ENCODE measurements at places on chromosomes 1 and 21.
A peak's percentile ranks its signal among the peaks of the same experiment; 100 is the strongest.

DNA sequence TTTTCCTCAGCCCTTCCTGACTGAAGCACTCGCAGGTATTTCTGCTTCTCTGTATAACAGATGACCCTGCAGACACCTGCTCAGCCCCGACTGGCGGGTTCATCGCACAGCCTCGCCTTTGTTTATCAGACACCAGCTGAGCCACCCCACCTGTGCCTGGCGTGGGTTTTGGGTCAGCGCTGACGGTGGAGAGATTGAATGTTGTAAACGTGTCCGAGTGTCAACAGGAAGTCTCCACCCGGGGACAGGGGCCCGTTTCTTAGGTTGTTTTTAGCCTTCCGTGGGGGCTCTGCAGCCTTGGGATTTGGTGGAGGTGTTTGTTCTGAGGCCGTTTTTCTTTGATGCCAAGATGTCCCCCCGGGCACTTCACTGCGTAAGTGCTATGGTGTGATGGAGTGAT, 60.1 kb downstream of the COL18A1 start:
- peak; percentile 14 for DNase-seq

DNA sequence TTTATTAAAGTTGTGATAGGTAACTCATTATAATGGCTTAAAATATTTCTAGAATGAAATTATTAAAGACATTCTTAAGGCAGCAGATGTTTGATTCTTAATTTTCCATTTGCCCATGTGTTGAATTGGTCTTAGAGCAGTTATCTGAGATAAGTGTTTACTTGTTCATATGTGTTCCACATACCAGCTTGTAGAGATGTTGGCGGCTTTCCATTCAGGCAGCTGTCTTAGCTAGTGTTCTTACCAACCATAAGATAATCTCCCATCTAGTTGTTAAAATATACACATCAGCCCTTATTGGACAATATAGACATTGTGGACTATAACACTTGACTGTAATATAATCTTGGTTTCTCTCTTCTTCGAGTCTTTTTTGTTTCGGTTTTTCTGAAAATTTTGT, 1372.9 kb upstream of the ADGRL2 start:
- DNase-seq, result no peak

GRCh38 chr1:46183079-46183847, 7.0 kb upstream of the P3R3URF start:
- DNase-seq, result peak; percentile 76

GRCh38 chr1:169707912-169708604, 3.4 kb downstream of the SELL start:
- no peak for DNase-seq

DNA sequence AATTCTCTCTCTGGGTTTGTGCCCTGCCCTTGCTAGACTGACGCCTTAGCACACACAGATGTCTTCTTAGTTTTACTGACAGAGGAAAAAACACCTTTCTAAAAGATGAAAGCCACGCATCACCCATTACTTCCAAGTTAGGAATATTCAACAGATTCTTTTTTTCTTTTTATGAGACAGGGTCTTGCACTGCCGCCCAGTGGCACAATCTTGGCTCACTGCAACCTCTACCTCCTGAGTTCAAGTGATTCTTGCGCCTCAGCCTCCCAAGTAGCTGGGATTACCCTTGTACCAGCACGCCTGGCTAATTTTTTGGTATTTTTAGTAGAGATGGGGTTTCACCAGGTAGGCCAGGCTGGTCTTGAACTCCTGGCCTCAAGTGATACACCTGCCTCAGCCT, 169.2 kb downstream of the APP start:
- DNase-seq, result no peak

DNA sequence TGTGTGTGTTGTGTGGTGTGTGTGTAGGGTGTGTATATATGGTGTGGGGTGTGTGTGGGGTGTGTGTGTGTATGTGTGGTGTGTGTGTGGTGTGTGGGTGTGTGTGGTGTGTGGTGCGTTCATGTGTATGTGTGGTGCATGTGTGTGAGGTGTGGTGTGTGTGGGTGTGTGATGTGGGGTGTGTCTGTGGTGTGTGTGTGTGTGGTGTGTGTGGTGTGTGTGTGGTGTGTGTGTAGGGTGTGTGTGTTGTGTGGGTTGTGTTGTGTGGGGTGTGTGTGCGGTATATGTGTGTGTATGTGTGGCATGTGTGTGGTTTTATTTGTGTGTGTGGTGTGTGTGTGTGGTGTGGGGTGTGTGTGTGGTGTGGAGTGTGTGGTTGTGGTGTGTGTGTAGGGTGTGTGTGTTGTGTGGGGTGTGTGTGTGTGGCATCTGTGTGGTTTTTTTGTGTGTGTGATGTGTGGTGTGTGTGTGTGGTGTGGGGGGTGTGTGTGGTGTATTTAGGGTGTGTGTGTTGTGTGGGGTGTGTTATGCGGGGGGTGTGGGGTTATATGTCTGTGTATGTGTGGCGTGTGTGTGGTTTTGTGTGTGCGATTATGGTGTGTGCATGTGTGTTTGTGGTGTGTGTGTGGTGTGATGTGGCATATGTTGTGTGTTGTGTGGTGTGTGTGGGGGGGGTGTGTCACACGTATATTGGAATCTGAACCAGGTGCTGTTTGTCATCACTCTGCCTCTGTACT, 17.1 kb upstream of the ZBTB21 start:
- DNase-seq, result no peak

DNA sequence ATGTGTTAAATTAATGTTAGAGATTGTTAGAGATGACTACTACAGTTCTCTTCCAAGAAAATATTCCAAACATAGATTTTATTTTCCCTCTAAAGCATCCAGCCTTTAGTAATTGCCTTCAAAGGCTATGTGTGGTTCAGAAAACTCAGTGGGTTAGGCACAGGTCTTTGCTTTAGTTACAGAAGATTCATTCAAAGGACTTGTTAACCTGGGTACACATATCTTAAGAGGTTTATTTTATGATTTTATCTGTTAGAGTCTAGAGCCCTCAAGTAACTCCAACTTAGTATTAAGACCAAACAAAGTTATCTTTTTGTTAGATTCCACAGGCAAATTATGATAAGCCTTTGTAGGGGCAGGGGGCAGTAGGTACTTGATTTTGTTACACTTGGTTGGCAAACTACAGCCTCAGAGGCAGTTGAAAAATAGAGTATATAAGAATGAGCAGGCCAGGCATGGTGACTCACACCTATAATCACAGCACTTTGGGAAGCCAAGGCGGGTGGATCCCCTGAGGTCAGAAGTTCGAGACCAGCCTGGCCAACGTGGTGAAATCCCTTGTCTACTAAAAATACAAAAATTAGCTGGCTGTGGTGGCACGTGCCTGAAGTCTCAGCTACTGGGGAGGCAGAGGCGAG, 37.9 kb downstream of the CXADR start:
- no peak for DNase-seq

GRCh38 chr1:119964673-119965363, 68.5 kb upstream of the ADAM30 start:
- no peak for DNase-seq

DNA sequence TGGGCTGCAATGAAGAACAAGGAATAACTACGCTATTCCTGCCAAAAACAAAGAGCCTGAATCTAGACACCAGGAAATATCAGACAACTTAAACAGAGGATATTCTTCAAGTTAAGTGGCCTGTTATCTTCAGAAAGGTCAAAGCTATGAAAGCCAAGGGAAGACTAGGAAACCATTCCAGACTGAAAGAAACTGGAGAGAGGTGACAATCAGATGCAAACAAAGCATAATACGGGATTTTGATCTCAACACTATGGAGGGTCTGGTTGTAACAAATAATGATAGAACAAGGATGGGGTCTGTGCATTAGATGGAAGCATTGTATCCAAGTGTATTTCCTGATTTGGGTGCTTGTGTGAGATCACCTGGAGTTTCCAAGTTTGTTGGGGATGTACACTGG, 2.7 kb downstream of the EPRS1 start:
- no peak for DNase-seq

- DNase-seq, result peak; percentile 72
Observed at GRCh38 chr1:31723828-31724359, 20.1 kb upstream of the COL16A1 start.

DNA sequence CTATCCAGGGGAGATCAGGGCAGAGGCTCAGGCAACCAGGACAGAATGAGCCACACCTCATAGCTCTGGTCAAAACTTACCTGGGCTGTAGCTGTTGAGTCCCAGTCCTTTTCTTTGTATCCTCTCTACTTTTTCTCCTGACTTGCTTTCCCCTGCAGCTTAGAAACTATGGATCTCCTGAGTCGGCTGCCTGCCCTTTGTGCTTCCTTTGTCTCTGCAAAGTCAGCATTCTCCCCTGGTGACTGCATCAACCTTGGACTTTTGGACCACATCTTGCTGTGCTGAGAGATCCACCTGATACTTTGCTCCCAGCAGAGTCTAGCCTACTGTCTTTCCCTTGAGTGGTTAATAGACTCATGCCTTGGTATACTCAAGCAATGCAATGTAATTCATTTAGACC, 353.3 kb downstream of the SIPA1L2 start:
- no peak for DNase-seq

DNA sequence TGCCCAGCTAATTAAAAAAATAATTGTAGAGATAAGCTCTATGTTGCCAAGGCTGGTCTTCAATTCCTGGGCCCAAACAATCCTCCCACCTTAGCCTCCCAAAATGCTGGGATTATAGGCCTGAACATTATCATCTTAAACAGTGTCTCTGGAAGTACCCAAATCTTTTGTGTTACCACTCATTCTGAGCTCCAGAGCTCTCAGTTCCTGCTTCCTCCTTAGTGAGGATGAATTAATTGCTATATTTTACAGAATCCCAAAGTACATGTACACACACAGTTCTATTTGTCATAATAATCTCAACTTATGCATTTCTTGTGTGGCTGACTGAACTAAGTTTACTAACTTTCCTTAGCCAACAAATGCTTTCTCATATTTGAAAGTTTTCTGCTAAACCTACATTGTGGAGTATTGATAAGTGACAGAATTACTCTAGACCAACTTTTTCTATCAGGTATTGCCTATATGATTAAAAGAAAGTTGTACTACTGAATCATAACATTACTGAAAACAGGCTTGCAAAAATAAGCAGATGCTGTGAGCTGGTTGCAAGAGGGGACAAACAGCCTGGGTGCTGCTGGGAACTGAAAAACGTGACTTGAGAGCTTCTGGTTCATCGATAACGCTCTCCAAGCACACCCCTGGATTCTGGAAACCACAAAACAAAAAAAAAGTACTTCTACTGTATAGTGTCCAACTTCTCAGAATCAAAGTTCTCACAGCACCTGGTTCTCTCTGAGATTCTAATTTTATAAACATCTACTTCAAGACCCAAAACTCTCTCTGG, 15.3 kb downstream of the VAV3 start:
- DNase-seq, result no peak
